ENCODE measurements at places on chromosomes 16 and 17.

- DNase-seq = peak; percentile 5
Observed at GRCh38 chr17:56319531-56319930, 166.3 kb downstream of the ANKFN1 start.

DNA sequence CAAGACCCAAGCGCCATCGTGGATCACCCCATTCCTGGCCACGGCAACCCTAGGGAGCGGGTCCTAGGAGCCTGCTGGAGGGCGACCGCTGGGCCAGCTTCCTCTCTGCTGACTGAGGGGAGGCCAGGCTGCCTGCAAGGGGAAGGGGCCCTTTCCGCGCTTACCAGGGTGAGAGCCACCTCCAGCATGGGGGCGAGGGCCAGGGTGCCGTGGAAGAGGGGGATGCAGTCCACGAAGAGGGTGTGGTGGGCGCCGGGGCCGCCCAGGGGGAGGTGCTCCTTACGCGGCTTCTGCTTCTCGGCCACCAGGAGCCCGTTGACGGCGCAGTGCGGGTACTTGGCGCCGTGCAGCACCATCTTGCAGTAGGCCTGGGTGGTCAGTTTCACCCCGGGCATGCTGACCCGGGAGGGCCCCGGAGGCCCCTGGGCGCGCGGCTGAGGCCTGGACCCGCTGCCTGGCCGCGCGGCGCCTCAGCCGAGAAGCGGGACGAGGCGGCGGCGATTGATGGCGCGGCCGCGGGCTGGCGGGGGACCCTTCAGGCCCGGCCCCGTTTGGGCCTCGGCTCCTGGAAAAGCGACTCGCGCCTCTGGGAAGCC is 345 bp downstream of the EMC8 start:
- peak; percentile 73 for DNase-seq

DNA sequence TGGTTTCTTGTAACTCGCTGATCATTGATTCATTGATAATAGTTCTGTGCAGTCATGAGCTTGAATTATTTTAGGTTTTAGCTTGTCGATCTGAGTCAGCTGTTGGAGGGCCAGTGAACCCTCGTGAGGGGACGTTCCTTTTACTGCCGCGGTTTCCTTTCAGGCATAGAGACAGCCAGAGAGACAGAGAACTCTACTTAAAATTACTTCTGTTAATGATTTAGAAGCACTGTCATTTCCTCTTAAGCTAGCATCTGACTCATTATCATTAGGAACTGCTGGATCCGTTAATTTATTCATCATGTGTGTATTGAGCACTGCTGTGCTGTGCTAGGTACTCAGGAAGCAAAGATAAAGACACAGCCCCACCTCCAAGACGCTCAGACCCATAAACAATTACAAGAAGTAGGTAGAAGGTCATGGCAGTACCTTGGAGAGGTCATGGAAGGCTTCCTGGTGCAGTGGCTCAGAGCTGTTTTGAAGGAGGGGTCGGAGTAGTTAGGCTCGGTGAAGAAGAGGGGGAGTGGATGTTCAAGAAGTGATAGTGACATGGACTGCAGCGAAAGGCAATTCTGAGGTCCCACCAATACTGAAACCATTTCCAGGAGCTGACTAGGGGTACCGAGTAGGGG is 3.3 kb downstream of the PGS1 start:
- DNase-seq = no peak

- DNase-seq = no peak
Observed at GRCh38 chr17:75456039-75456416, 407 bp upstream of the TMEM94 start.

GRCh38 chr17:40068917-40069750 is 6.4 kb downstream of the THRA start:
- DNase-seq = peak; percentile 51

DNA sequence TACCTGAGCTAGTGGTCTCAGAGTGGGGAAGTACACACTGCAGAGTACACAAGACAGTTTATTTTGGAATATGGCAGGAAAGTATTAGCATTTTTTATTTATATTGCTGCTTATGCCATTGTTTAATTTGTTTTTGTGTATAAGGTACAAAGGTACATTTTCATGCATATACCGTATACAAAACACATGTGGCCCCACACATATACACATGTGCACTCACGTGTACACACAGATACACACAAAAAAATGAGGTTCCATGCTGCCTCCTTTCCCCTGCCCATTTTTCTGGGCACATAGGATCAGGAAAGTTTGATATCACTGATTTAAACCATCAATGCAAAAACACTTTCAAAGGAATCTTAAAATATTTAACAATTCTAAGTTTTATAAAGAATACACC is 12.9 kb downstream of the IGSF6 start:
- no peak for DNase-seq

- no peak for DNase-seq
Observed at GRCh38 chr16:84631886-84632285, 14.0 kb upstream of the COTL1 start.

GRCh38 chr17:48427598-48427997 is 2.4 kb downstream of the SKAP1 start:
- DNase-seq = peak; percentile 36

DNA sequence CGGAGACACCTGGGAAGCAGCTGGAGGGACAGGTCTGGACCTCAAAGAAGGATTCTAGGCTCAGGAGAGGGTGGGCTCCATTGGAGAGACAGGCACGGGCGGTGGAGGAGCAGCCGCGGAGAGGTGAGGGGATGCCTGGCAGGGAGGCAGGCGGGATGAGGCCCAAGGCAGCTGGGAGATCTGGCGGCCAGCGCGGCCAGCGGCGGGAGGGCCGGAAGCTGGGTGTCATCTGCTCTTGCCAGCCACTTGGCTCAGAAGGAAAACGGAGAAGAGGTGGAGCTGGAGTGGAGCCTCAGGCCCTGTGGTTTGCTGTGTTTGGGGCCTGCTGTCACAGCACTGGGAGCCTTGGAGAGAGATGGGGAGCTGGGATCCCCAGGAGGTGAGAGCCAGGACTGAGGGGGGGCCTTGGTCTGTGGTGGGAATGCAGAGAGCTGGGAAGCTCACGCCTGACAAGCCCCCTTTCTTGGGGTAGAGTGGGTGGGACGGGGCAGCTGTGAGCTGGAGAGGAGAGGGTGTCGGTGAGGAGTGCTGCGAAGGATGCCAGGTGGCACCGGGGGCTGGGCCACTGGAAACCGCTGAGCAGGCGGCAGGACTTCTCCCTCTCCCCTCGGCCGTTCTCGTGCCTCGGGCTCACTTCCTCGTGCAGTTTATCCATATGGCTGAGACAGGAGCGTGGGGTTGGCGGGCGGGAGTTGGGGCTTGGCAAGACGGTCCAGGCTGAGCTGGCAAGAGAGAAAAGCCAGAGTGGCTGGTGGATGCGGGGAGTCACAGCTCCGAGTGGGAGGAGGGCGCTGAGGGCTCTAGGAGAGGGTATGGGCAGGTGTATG is 8.0 kb downstream of the TBC1D24 start:
- no peak for DNase-seq

GRCh38 chr17:28572259-28573039 is 1.1 kb upstream of the PIGS start:
- no peak for DNase-seq

GRCh38 chr17:34633351-34633750 is 54.0 kb downstream of the TMEM132E start:
- DNase-seq = no peak

GRCh38 chr17:80544655-80545498 is at the start of gene RPTOR:
TSS of gene RPTOR (plus strand) at chr17:80544838. CDS start at chr17:80545630, 792 bp downstream.
- DNase-seq = peak; percentile 96

GRCh38 chr17:76909971-76910760 is 42.0 kb downstream of the MGAT5B start:
- peak; percentile 54 for DNase-seq

GRCh38 chr16:49562228-49562627 is 188.6 kb downstream of the C16orf78 start:
- no peak for DNase-seq

DNA sequence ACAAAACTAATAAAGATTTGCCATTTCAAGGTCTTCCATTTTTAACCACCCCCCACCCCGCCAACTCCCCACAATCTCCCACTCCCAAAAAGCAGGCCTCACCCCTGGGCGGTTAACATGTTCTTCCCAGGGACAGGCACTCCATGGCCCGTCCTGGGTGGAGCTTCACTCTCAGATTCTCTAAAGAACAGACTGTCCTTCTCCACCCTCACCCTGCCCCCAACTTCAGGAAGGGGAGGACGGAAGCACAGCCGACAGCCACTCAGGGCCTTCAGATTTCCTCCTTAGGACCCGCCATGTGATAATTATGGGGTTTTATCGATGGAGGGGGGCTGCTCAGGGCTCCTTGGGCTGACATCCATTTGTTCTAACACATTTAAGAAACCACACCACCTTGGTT is 61.9 kb downstream of the ZFHX3 start:
- DNase-seq = no peak

- no peak for DNase-seq
Observed at GRCh38 chr16:65178151-65178550, 56.3 kb upstream of the CDH11 start.

- DNase-seq = peak; percentile 49
Observed at GRCh38 chr17:43701318-43701743, 39.6 kb upstream of the MEOX1 start.

- DNase-seq = peak; percentile 46
Observed at GRCh38 chr16:69106491-69107315, 1.2 kb downstream of the HAS3 start.
